Fibroblast of the aortic adventitia (primary cell): ENCODE measurements at places on chromosomes 11 and 22.

DNA sequence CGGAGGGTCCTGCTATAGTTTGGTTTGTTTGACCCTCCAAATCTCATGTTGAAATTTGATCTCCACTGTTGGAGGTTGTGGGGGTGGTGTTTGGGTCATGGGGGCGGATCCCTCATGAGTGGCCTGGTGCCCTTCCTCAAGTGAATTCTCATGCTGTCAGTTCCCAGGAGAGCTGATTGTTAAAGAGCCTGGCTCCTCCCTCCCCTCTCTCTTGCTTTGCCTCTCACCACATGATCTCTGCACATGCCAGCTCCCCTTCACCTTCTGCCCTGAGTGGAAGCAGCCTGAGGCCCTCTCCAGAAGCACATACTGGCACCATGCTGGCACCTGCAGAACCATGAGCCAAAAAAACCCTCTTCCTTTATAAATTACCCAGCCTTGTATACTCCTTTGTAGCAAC lies 7.1 kb downstream of the TSPAN18 start:
- DNase-seq: no peak

DNA sequence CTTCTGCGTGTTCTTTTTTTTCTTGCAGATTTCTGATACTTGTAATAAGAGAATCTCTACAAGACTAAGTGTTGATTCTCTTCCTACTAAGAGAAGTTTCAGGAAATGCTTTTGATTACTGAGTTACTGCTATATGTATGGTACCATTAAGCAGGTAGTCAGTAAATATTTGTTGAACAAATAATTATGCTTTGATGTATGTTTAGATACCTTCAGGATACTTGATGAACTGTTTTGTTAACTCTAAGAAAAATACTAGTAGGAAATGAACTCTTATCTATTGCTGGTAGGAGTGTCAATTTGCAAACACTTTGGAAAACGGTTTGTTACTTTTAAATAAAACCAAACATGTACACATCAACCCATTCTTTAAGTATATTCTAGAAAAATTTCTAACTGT lies 90.6 kb downstream of the TMEM135 start:
- no peak for DNase-seq

DNA sequence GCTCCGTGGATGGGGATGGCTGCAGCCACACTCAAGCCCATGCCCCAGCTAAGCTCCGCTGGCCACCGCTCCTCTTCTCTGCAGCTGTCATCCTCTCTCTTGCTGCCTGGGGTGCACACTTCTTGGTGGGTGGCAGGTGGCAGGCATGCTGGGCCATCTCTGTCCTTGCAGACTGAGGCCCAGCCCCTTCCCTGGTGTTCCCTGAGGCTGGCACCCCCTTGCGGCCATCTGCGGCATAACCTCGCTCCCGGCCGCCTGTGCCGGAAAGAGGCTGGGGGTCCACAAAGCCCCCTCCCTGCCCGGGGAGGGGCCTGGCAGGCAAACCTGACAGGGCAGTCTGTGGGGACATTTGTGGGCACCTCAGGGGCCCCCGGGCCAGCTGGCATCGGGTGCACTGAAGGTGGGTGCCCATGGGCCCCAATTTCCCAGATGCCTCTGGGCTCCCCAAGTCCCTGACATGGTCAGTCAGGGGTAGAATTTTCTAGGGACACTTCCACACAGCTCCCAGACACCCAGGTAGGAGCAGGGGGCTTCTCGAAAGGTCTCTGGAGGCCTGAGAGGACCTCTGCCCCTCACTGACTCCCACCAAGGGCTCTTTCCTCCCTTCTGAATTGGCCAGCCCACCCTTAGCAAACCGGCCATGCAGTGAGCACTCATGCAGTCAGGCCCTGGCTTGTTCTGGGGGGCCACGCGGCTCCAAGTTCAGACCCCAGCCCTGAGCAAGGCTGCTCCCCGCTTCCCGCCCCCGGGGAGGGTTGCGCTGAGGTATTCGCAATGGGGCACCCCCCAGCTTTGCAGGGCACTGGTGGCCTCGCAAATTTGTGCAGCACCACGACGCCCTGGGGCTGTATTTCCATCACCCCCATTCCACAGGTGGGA lies 23.5 kb upstream of the TH start:
- peak; percentile 15 for DNase-seq

GRCh38 chr22:24500277-24500820 lies 5.2 kb downstream of the UPB1 start:
- DNase-seq: no peak

- no peak for DNase-seq
Measured at GRCh38 chr11:47267876-47268275, 2.1 kb upstream of the MADD start.

- DNase-seq: no peak
Measured at GRCh38 chr11:64057890-64058289, 22.2 kb downstream of the FLRT1 start.

- DNase-seq: no peak
Measured at GRCh38 chr22:42269432-42270175, 849 bp downstream of the TCF20 start.

- no peak for DNase-seq
Measured at GRCh38 chr11:2186669-2187279, 15.2 kb upstream of the TH start.

DNA sequence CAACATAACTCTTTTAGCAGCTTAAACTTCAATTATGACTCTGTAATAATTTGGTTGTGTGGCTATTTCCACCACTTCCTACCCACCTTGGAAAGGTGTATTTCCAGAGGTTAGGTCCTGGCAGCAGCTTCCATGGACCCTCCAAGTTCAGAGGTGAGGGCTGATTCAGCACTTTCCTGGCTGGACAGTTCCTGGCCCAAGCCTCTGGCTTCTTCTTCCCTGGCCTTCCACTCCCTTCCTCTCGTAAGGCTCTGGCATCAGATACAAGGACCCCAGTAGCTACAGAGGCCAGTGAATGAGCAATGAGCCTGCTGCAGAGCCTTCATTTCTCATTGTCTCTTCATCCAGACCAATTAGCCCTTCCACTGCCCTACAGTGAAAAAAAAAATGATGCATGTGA lies 98.1 kb upstream of the KIRREL3 start:
- no peak for DNase-seq

DNA sequence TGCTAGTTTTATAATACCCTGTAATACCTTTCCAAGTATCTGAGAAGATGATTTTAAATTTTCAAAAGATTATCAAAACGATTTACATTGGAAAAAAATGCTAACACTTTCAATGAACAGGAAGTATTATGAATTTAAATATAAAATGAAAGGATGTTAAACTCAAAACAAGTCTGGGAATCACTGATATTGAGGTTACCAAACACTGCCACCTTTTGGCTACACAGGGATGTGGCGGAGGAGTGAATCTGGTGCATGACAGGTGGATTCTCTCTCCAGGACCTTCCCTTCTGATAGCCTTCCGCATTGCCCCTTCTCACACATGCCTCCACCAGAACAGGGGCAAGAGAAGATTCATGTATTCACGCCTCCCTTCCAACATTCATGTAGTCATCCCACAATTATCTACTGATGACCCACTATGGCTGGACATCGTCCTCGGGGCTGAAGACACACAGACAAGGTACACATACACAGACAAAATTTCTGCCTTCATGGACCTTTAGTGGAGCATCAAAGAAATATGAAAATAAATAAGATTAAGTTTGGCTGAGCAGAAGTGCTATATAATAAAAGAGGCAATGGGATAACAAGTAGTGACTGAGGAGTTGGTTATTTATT lies 34.7 kb downstream of the ATG16L2 start:
- DNase-seq: peak; percentile 51

GRCh38 chr11:119147604-119148333 lies 1.1 kb upstream of the ABCG4 start:
- DNase-seq: no peak

DNA sequence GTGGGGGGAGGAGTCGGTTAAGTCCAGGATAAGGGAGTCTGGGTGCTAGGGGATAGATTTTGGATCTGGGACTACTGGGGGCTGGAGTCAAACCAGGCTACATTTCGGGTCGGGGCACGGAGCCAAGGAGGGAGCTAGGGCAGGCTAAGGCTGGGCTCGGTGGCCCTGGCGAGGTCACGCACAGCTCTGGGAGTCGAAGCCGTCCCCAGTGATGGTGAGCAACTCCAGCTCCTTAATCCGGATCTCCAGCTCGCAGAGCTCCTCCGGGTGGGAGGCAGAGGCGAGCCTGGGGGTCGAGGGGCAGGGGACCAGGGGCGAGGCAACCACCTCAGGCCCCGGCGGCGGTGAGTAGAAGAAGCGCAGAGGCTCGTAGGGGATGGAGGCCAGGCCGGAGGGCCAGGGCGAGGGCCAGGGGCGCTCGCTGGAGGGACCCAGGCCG lies 544 bp downstream of the C11orf91 start:
- no peak for DNase-seq

DNA sequence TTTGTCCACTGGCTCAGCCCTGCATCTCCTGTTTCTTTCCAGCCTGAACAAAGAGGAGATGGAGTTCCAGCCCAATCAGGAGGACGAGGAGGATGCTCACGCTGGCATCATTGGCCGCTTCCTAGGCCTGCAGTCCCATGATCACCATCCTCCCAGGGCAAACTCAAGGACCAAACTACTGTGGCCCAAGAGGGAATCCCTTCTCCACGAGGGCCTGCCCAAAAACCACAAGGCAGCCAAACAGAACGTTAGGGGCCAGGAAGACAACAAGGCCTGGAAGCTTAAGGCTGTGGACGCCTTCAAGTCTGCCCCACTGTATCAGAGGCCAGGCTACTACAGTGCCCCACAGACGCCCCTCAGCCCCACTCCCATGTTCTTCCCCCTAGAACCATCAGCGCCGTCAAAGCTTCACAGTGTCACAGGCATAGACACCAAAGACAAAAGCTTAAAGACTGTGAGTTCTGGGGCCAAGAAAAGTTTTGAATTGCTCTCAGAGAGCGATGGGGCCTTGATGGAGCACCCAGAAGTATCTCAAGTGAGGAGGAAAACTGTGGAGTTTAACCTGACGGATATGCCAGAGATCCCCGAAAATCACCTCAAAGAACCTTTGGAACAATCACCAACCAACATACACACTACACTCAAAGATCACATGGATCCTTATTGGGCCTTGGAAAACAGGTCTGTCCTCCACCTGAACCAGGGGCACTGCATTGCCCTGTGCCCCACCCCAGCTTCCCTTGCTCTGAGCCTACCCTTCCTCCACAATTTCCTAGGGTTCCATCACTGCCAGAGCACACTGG lies 5.0 kb downstream of the FTH1 start:
- peak; percentile 67 for DNase-seq

DNA sequence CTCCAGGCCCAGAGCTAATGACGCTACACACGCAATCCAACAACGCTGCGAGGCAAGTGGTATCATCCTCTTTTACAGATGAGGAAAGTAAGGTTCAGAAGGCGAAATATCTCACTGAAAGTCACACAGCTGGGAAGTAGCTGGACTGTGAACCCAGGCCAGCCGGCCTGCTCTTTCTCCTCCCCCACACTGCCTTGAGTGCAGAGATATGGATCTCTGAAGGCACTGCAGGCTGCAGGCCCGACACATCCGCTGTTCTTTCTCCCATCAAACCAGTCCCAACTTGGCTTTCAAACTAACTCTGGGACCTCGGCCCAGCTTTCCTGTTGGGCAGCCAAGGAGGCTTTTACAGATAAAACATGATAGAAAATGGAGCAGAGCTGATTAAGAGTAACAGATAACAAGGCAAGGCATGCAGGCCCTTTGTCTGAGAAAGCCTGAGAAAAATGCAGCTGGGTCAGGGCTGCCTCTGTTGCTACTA lies 64.0 kb upstream of the PTPRJ start:
- peak; percentile 99 for DNase-seq

DNA sequence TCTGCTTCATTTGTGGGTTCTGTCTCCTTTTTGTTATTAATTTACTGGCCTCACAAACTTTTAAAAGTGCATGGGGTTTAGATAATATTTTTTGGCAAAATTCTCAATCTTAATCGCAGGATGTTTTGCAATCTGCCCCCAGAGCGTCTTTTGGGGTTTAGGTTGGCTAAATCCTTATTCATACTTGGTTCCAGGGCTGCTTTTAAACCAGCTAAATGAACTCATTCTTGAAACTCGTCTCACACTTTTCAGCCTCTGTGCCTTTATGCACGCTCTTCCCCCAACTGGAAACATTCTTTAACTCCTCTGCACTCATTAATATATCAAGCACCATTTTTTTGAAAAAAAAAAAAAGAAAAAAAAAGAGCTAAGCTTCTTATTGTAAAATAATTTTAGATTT lies 131.7 kb downstream of the KIF18A start:
- DNase-seq: peak; percentile 75

- DNase-seq: no peak
Measured at GRCh38 chr22:49645791-49646550, 181.7 kb downstream of the BRD1 start.

DNA sequence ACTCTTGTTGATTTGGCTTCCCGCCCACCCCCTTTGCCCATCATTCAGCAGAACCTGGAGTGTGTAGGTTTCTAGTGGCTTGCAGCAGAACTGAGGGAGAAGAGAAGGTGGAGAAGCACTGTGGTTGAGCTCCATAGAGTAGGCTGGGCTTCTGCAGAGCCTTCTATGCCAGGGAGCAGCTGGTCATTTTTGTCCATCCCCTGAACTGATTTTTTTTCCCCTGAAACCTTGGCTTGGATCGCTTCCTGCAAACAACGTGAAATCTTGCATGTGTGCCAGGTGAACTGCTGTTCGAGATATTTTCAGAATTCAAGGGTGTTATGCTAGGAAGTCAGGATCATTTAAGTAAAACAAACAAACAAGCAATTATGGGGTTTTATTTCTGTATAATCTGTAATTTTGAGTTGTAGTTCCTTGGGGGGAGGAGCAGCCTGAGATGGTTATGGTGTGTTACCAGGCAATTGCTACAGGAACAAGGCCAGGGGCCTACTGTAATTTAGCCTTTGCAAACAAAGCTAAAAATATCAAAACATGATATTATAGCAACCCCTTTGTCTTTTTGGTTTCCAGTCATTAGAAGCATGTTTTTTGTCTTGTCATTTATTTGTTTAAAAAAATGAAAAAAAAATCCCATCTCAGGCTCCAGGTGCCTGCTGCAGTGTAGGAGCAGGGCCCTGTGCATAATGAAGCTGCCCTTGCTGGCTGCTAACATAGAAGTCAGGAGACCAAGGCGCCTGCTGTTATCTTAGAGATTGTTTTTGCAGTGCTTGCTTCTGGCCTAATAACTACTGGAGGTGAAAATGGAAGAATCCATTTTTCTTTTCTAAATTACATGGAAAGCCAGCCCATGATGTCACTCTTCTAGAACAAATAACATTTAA lies 152.4 kb upstream of the TTC12 start:
- no peak for DNase-seq

GRCh38 chr11:44005956-44006355 lies 41.8 kb upstream of the ACCSL start:
- no peak for DNase-seq

GRCh38 chr22:39204216-39204615 lies 40.6 kb downstream of the PDGFB start:
- DNase-seq: no peak

DNA sequence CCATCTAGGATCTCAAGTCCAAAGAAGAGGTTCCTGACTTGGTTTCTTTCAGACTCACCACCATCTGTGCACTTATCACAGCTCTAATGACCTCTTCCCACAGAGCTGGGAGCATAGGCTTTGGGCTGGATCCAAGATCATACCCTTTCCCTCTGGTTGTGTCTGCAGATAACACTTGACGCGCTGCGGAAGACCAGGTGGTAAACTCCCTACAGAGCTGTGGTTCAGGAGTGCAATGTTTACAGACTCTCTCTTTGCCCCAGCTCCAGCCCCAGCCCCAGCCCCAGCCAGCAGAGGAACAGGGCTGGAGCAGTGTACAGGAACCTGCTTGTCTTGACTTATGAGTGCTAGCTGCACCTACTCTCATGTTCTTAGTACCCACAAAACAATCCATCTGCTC lies 274.4 kb upstream of the SYN3 start:
- no peak for DNase-seq

GRCh38 chr11:61855939-61856680 lies 28.0 kb downstream of the FADS2 start:
- DNase-seq: no peak
